ENCODE measurements at places on chromosomes 1 and 21.

GRCh38 chr1:226682871-226683814, 55.9 kb downstream of the ITPKB start:
- DNase-seq, result no peak

- no peak for DNase-seq
Measured at GRCh38 chr1:114322734-114323133, 169.1 kb upstream of the SYT6 start.

- no peak for DNase-seq
Measured at GRCh38 chr1:55634516-55634915, 419.4 kb upstream of the USP24 start.

GRCh38 chr1:944341-945325, 14.4 kb downstream of the NOC2L start:
- no peak for DNase-seq

GRCh38 chr1:94061513-94062443, 59.2 kb downstream of the ABCA4 start:
- DNase-seq, result no peak

DNA sequence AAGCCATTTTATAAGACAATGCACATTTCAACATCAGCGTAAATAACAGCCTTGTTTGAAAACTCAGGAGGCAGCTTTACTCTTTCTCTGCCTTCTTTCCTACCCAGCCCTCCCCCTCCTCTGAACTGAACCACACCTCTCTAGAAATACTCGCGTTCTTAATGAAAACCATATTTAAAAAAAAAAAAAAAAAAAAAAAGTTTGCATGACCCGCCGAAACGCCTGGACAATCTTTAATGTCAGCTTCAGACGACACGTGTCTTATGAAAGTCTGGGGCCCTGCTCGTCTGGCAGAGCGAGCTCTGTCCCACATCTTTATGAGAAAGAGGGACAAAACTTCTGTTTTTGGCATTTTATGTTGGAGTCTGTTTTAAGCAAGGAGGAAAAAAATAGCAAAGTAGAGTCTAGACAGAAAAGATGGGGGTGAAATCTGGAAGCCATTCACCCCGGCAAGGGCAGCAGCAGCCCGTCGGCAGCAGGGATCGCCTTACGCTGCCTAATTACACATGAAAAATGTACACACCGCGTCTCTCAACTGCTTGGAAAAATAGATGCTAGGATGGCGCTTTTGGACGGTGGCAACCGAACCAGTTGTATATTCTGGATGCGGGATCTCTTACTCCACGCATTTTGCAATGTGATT, 130.4 kb upstream of the ETS2 start:
- DNase-seq, result no peak

DNA sequence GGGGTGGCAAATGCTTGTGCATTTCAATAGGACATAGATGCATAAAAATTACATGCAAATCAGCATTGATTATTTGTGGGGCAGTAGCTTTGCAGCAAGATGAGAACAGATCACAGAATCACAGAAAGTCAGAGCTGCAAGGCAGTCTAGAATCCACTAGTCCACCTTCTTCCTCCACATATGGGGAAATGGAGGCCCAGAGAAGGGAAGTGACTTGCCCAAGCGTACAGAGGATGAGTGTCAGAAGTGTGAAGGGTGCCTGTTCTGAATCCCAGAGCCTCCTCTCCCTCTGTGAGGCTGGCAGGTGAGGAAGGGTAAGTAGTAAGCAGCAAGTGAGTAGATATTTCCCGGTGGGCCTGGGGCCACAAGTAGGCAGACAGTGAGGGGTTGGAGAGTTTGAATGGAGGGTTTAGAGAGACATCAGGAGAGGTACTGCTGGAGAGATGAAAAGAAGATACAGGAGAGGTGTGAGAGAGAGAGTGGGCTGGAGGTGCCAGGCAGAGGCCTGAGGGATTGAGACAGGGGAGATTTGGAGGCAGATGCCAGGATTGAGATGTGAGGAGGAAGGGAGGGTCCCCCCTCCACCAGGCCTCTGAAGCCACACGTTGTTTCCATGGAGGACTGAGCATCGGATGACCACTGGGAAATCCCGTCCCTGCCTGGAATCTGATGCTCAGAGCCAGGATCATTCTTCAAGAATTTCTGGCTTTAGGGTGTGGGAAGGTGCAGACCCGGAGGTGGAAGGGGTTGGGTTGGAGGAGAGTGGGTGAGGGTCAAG, 4.8 kb upstream of the MYOG start:
- no peak for DNase-seq

DNA sequence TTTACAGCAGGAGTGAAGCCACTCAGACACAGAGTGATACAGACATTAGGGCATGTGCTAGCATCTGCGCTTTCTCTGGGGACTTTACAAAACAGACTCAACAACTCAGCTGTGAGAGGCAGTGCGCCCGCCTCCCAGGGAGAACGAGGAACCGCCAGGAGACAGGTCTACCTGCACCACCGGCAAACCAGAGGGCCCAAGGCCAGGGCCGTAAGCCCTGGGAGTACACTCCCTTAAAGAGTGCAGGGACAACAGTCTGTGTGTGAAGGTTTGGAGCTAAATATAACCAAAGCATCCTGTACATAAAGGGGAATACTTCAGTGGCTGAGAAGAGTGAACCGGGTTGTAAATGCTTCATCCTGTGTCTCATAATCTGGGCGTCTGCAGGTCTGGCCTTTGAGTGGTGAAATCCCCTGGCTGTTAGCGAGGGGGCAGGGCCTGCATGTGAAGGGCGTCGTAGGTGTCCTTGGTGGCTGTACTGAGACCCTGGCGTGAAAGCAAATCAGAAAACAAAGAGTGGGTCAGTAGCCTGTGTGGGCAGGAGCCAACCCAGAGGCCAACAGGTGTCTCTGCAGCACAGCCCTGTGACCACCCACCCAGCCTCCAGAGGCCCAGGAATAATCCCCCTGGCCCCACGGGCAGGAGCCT, 86.9 kb downstream of the CD247 start:
- no peak for DNase-seq

DNA sequence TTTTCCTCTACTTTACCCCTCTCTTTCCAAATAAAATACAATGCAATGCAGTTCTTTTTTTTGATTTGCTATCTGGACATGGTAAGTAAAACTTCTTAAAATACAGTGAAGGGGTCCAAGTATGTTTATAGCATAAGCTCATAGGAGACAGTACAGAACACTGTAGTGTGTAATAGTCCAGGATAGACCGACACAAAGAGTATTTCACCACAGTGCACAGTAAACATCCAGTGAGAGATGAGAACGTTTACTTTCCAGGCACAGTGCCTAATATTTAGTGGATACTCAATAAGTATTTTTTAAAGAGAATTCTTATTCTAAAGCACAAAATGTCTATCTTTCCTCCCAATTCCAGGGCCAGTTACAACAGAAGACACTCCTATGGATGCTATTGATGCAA, 14.9 kb downstream of the MIA3 start:
- DNase-seq, result no peak

- DNase-seq, result no peak
Measured at GRCh38 chr1:5920201-5920600, 72.0 kb downstream of the NPHP4 start.

DNA sequence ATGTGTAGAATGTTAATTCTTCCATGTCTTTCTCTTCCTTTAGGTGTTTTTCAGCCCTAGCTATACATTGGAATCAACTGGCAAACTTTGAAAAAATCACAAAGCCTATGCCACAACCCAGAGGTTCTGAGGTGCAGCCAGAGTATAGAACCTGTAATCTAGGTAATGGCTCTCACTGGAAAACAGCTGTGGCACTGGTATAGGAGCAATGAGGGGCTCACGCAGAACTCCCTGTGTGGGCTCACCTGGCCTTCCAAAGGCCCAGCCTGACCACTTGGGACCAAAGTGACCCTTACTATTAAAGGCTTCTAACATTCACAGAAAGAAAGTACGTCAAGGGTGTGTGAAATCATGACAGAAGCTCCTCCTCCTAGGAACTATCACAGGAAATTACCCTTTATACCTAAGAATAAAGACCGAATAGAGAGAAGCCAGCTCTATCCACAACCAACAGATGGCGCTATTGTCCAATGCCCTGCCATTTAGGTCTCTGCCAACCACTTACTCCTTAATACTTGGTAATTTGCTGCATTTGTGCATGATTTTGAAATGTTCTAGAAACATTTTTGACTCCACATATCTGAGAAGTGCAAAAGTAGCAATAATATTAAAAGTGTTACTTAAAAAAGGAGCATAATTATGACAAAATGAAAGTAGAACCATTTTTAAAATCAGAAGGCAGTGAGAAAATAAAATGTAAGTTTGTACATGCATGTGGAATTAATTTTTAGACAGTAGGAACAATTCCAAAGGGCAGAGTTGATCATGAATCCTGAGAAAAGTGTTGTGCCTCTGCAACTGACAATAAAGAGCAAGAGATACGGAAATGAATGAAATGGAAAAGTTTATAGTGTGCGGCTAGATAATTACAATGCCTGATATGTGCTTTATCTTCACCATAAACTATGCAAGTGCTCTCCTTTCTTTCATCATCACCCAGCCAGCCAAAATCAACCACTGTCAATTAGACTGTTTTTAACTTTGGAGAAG, 93.1 kb upstream of the HAO2 start:
- peak; percentile 41 for DNase-seq

DNA sequence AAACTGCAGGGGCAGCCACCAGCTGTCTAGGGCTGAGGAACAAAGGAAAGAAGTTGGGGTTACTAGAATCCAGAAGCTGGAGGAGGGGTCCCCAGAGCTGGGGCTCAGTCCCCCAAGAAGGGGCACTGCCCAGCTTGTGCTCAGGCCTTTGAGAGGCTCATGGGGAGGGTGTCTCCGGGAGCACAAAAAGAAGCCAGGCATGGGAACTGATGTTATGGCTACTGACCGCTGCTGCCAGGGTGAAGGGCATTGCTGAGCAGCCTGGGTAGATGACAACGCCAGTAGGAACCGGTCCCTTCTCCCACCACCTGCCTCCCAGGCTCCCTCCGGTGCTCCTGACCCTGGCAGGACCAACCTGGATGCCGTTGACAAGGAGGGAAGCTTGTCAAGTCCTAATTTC, 762.5 kb upstream of the TPTE start:
- DNase-seq, result no peak

DNA sequence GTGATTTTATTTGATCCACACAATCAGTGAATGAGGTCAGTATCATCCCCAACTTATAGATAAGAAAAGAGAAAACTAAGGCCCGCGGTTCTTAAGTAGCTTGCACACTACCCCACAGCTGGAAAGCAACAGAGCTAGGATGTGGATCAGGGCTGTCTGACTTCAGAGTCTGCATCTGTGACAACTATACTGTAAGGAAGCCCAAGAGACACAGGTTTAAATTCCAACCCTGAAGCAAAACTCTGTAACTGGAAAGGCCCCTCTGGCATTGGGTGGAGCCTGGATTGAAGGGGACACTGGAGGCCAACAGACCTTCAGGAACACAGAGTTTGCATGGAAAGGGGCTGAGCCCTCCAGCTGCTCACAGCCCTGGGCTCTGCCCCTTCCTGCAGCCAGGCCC, 40.2 kb downstream of the LGR6 start:
- no peak for DNase-seq

DNA sequence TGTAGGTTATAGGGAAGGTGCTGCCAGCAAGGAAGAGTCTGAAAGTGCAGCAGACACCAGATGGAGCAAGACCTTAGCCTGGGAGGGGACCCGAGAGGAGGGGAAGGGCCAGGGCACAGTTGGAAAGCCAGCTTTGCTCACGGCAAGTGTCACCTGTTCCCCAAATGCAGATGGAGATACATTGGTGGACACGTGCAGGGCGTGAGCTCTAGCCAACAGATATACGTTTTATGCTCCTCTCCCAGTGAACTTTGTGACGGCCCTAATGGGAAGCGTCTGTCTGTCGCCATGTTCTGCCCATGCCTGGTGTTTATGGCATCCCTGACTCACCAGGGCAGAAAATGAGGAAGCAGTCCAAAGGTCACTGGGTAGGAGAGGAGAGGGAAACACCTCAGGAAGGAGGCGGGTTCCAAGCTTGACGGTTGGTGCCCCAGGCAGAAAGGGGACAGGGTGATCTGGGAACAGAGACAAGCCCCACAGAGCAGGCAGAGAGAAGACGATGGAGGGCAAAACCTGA, 7.6 kb downstream of the GPA33 start:
- no peak for DNase-seq

GRCh38 chr1:247487057-247487456, 29.2 kb upstream of the OR2B11 start:
- no peak for DNase-seq

DNA sequence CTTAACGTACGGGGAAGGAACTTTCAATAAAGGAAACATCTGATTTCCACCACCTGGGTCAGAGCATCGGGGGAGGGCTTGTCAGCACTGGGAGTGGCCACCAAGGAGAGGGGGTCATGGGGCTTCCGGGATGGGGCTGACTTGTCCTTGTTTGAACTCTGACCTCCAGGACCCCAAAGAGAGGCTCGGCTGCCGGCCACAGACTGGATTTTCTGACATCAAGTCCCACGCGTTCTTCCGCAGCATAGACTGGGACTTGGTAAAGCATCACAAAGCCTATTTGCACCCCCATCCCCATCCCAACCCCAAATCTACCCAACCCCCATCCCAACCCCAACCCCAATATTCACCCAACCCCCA, 19.5 kb downstream of the FAAP20 start:
- no peak for DNase-seq

- DNase-seq, result peak; percentile 31
Measured at GRCh38 chr1:107530543-107530942, 389.7 kb downstream of the NTNG1 start.

GRCh38 chr1:227333423-227333822, 15.1 kb upstream of the CDC42BPA start:
- DNase-seq, result no peak

DNA sequence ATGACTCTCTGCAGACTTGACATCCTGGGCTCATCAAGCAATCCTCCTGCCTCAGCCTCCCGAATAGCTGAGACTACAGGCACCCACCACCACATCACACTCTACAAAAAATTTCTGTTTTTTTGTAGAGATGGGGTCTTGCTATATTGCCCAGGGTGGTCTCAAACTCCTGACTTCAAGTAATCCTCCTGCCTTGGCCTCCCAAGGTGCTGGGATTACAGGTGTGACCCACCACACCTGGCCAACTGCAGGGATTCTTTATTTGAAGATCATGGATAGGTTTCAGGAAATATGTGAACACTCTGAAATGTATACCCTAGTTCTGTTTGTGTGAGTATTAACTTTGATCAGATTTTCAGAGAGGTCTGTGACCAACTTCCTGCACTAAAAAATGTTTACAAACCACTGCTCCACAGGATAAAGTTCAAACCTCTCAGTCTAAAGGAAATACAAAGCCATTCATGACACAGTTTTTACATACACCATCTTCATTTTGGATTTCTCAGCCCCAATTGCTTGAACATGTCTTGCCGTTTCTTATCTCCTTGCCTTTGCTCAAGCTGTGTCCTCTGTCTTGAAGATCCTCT, 252.3 kb upstream of the FGGY start:
- no peak for DNase-seq

- peak; percentile 86 for DNase-seq
Measured at GRCh38 chr21:35737899-35738346, 322.4 kb downstream of the SETD4 start.
